ENCODE measurements at places on chromosomes 16 and 17.

DNA sequence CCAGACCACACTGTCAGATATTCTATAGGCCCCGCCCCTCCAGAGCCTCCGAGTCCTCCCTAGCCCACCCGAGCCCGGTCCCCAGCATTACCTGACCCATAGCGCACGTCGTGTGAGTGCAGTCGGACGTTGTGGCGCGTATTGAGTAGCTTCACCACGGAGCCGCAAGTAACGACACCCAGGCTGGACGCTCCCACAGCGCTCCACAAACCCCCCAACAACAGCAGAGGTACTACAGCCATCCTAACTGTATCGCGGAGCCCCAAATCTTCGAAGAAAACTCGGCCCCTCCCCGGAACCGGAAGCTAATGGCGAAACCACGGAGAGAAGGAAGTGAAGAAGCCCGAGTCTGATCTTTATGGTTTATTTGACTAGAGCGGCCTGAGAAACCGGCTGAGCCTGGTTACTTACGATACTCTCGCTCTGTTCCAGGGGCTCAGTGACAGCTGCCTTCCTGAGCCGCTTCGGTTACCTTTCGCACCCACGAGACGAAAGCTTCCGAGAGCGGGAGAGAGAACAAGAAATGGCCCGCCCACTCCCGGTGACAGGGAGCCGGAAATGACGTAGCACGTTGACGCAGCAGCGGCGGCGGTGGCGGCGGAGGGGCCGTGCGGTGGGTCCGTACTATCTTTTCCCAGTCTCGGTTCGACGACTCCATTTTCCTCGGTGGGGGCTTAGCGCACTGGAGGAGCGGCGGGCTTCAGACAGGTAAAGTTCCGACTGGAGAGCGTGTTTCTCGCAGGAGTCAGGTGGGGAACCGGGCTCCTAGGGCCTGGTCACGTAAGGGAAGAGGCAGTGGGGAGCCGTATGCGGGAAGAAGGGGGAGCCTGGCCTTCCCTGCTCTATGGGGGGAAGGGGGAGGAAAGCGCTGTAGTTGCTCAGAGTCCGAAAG, at the start of the genes SDF2 and SUPT6H:
SDF2 (minus strand) TSS at position 272 of the 892 bp plus-strand sequence; CDS start at position 242, 30 bp downstream.
SUPT6H (plus strand) TSS at position 571 of the 892 bp plus-strand sequence. CDS start 11,197 bp downstream, outside the sequence.
- peak; percentile 92 for DNase-seq

DNA sequence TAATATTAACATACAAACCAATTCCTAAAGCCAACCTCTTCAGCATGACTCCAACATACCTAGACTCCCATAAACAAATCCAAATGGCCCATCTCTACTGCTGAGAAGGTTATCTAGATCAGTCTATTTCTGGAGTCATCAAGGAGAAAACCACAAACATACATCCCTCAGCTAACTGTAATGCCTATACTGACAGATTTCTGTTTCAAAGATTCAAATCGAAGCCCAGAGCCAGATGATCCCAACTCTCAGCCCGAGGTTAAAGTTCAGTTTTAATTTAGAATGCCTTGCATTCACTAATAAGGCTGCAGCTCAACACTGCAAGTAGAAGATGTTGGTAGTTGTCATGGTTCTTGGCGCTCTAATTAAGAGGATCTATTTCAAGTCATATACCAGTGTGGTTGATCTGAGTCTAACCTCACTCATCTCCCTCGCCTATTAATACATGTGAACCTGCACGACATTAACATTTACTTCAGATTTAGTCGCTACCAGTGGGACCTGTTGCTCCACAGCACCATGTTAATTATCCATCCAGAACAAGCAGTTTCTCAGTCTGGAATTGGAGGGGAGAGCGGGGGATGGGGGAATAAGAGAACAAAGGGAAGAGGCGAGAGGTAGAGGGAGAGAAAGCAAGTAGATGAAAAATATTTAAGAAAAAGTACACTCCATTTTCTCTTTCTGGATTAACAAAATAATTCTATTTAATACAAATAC, 15.4 kb downstream of the PHF12 start:
- DNase-seq = no peak

DNA sequence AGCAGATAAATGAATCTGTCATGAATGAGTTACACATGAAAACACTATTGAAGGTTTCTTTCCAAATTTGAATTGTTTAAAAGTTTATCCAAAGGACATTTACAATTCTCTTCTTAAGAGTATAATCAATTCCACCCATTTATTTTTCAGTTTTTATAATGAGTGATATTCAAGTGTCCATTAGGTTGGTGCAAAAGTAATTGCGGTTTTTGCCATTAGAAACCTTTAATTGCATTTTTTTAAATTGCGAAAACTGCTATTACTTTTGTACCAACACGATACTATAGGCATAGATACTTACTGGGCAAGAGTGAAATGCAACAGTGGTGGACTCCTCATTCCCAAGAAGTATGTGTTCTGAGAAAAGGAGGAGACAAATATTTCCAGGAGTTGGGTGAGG, 422.7 kb upstream of the MON1B start:
- DNase-seq = no peak

DNA sequence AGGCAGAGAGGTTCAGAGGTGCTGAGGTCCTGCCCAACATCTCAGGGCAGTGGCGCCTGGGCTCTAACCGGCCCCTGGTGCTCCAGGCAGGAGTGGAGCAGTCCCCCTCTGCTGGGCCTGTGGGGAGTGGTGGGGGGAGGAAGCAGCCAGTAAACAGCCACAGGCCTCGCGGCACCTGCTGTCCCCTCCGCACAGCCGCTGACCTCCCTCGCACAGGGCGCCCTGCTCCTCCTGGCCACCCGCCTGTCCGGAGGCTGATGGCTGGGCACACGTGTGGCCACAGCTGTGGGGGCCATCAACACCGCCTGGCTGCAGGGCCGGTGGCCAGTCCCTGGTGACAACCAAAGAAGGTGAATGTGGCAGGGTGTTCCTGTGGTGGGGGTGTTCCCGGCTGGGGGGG, 36.8 kb upstream of the PABPN1L start:
- no peak for DNase-seq

DNA sequence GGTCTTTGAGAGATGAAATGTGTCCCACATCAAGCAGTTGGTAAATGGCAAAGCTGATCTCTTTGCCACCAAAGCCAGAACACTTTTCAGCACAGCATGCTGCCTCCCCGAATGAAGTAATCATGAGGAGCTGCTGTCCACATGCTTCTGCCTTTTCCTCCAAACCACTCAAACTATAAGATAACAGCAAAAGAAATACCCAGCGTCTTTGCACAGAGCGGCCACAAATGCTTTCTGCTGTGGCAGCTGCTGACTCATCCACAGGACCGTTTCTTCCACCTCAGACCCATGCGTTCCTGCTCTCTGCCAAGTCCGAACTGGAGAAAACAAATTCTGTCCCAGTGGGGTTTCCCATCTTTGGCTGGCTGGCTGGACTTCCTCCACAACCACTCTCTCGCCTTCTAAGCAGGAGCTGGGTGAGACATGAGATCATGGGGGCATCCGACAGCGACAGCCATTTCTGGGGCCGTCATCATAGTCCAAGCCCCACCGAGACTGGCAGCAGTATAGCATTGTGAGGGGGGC, 27.1 kb downstream of the TBC1D3B start:
- no peak for DNase-seq

DNA sequence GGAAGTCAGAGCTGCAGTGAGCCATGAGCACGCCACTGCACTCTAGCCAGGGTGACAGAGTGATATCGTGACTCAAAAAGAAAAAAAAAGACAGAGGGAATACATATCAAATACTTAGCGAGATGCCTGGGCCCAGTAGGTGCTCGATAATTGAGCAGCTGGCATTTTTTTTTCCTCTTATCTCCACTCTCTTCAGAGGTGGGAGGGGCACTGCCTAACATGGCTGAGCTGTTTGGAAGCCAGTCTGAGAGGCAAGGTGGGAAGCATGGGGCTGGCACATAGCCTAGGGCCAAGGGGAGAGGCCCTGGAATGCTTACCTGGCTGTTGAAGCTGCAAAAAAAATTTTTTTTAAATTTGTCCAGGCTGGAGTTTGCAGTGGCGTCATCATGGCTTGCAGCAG, 38.4 kb downstream of the HIC1 start:
- no peak for DNase-seq

DNA sequence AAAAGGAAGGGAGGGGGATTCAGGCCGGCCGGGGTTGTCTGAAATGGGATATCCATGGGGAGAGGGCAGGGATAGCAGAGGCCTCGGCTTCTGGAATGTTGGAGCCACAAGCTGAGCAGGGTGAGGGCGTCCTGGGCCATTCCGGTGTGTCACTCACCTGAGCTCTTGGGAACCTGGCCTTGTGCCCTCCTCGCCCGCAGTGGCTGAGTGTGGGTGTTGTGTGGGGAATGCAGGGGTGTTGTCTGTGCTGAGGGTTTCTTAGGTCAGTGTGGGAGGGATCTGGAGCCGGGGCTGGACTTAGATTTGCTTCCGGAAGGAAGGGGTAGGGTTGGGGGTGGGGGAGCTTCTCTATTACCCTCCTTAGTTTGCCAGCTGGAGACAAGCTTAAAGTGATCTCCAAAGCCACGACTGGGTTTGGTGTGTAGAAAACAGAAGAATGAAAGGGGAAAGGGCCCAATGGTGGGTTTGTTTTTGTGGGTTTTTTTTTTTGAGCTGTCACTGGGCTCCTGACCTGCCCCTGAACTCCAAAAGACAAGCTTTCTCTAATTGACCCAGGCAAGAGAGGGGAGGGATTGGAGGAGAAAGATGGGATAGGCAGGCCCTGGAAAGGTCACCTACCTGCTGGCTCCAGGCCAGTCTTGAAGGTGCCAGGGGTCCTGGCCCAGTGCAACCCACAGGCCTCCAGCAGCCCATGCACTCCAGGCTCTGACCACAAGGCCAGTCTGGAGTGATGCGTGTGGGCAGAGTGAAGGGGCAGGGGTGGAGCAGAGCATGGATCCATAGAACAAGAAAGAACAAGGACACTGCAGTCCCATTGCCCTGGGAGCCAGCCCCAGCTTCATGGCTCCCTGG, at the start of gene SULT1A2:
SULT1A2 (minus strand) TSS at position 211 of the 852 bp plus-strand sequence. CDS start 1,120 bp downstream, outside the sequence.
- peak; percentile 63 for DNase-seq

GRCh38 chr16:30736995-30737793, 11.0 kb upstream of the PHKG2 start:
- no peak for DNase-seq

DNA sequence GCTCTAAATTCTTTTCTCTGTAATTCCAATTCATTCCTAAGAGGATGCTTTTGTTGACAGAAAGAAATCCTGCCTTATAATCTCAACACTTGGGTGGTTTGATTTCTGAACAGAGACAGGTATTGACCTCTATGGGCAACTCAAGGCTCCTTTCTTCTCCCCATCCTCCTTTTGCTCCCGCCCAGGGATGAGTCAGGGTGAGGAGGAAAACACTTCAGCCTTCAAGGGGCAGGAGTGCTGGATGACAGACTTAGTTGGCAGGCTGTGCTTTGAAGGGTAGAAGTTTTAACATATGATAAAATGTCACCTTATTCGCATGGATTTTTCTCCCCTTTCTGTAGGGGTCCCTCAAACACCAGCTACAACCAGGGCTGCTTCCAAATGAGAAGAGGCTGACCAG, 16.7 kb upstream of the TOM1L1 start:
- no peak for DNase-seq

DNA sequence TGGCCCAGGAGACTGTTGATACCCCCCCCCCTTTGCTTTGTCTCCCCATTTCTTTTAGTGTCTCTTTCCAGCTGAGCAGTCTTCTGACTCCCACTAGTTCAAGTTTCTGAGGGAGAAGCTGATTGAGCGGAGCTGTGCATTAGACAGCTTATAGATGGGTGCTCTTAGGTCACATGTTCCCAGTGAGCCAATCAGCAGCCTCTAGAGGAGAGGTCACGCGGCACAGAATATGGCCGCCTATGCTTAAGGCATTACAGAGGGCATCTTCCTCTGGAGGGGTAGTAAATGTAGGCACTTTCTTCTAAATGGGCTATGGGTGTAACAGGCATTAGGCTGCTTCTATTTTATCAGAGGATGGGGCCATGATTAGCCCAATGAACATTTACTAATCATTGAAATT, 131.6 kb downstream of the CDH13 start:
- no peak for DNase-seq

GRCh38 chr16:89709716-89710432, 8.4 kb upstream of the SPATA2L start:
- DNase-seq = no peak

All from kidney glomerular epithelial cell (primary cell).